ENCODE measurements at places on chromosomes 6 and 20.

- DNase-seq, result no peak
These were observed 27.2 kb upstream of the CHD6 start for GRCh38 chr20:41645372-41645771.

GRCh38 chr20:57921676-57922075 is 211.9 kb upstream of the PMEPA1 start:
- DNase-seq, result no peak

GRCh38 chr20:36399969-36400545 is 93.9 kb downstream of the DLGAP4 start:
- DNase-seq, result no peak

GRCh38 chr6:134230940-134231339 is 87.0 kb downstream of the SGK1 start:
- DNase-seq, result no peak

DNA sequence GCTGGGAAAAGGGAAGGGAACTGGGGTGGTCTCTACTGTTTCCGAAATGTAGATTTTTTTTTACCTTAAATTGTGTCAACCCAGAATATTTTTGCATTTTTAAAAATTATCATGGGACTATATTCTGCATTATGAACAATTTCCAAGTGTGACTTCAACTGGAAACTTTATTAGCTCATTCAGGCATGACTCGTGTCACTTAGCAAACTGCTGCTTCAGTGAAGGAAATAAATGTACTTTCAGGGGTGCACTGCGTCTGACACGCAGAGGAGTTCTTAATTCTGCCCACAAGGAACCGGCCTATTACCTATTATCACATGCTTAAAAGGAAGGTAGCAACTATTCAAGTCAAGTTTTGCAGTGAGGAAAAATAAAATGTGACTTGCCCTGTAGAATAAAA is 291.3 kb upstream of the PRDM1 start:
- DNase-seq, result no peak

DNA sequence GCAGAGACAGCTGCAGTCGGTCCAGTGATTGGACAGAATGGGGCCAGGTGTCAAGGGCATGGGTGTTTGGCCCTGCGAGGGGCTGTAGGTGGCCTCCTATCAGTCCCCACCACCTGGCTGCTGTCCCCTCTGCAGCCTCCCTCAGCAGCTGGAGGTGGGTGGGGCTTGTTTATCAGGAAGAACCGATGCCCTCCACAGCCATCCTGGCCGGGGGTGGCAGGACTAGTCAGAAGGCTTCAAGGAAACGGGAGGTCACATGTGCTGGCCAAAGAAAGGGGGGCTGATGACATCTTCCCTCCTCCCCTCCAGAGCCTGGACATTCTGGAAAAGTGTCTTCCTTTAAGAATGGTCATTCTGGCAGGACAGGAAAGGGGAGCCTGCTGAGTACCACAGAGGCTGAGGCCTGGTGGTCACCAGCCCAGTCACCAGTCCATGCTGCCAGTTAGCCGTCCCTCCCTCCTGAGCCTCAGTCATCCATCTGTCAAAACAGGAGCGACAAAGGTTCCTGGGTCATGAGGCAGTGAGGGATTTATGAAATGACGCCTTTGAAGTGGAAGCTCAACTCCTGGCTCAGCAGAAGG is 4.1 kb downstream of the FAM210B start:
- DNase-seq, result no peak

GRCh38 chr6:30554962-30555815 is 1.1 kb downstream of the GNL1 start:
- peak; percentile 11 for DNase-seq

- DNase-seq, result no peak
These were observed 121.9 kb downstream of the INSM1 start for GRCh38 chr20:20489648-20490341.

DNA sequence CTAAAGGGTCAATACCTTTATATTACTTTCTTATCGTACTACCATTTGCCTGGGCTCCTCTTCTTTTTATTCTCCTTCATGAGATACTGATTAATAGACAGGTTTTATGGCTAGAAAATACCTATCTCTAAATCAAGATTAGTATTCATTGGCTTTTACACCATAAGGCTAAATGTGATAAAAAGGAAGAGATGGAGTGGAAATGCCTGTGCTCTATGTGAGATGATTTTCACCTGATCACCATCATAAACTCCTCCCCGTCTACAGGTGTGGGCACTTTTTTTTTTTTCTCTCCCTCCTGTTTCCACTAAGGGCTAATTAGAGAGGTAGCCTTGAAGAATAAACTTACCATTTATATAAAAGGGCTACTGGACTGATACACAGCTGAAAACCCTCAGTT is at the start of gene GLYATL3:
Gene GLYATL3 (plus strand): TSS at position 301 of the 400 bp plus-strand sequence. CDS start 12,068 bp downstream, outside the sequence.
- no peak for DNase-seq

GRCh38 chr6:129767776-129768485 is 58.0 kb upstream of the ARHGAP18 start:
- no peak for DNase-seq

DNA sequence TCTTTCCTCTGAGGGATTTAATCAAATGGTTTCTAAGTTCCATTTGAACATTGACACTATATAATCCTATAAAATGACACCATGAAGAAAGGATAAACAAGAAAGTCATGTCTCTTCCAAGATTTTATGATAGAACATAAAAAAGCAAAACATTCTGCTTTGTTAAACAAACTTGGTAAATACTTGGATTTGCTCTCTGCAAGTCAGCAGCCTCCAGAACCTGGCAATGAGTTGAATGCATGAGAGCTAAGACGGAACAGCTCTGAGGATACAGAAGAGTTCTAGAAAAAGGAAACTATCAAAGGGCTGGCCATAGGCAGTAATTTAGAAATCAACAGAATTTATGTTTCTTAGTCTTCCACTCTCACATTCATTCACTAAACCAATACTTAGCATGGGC is 656.0 kb upstream of the ID4 start:
- no peak for DNase-seq

GRCh38 chr20:45506398-45506797 is 9.0 kb downstream of the SPINT3 start:
- DNase-seq, result no peak

DNA sequence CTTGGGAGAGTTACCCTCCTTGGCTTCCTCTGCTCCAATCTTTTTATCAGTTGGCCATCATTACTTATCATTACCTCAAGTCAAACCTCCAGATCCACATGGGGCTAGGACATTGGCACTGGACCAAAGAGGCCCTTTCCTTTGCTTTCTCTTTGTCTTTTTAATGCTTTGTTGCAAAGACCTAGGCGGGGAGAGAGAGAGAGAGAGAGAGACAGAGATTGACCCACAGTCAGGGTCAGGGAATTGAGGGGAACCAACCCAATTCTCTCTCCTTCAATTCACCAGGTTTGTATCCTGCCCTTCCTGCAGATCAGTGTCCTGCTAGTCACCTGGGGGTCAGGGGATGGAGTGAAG is 3.5 kb upstream of the VEGFA start:
- DNase-seq, result no peak

DNA sequence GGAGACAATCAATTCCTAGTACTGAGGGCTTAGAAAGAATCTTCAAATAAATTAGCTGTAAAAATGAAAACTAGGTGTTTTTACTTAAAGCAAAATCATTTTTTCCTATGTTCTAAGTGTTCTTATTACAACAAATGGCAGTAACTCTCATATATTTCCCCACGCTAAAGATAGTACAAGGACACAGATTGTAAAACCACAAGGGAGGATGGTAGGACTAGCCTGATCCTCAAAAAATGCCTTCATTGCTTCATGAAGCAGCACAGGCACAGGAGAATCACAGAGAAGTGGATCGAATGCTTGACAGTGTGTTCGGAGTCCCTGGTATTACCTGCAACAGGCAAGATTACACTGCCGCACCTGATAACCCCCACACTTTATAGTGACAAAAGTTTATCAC is 58.5 kb downstream of the SAMD3 start:
- DNase-seq, result no peak

- no peak for DNase-seq
These were observed 37.9 kb upstream of the MRGBP start for GRCh38 chr20:62758226-62758912.

DNA sequence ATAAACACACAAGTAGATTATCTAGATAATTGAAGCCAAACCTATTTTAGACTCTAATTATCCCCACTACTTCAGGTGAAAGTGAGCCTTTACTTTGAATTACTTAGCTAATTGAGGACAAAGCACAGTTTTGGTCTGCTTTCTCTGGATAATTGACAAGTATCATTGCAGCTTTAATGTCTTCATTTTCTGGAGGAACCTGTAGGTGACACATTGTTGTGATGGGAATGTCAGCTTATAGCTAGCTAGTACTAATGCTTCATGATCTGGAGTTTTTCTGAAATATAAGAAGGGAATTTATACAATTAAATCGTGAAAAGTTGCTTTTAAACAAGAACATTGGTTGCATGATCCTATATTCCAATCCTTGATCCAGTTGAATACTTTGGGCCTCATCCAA is 319.3 kb upstream of the CITED2 start:
- no peak for DNase-seq

GRCh38 chr6:30887901-30888815 is 3.8 kb downstream of the DDR1 start:
- DNase-seq, result no peak

GRCh38 chr20:64077094-64077493 is 2.2 kb downstream of the RGS19 start:
- DNase-seq, result no peak

DNA sequence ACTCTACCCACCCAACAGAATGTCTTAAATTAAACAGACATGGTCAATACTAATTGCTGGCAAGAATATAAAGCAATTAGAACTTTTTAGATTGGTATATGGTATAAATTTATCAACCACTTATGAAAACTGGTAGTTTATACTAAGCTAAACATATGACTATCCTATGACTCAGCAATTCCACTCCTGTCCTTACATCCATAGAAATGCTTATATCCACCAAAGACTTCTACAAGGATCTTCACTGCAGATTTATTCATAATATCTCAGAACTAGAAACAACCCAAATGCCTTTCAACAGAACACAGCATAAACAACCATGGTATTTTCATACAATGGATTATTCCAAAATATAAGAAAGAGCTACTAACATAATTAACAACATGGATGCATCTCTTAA is 4.6 kb downstream of the ZNF184 start:
- no peak for DNase-seq

DNA sequence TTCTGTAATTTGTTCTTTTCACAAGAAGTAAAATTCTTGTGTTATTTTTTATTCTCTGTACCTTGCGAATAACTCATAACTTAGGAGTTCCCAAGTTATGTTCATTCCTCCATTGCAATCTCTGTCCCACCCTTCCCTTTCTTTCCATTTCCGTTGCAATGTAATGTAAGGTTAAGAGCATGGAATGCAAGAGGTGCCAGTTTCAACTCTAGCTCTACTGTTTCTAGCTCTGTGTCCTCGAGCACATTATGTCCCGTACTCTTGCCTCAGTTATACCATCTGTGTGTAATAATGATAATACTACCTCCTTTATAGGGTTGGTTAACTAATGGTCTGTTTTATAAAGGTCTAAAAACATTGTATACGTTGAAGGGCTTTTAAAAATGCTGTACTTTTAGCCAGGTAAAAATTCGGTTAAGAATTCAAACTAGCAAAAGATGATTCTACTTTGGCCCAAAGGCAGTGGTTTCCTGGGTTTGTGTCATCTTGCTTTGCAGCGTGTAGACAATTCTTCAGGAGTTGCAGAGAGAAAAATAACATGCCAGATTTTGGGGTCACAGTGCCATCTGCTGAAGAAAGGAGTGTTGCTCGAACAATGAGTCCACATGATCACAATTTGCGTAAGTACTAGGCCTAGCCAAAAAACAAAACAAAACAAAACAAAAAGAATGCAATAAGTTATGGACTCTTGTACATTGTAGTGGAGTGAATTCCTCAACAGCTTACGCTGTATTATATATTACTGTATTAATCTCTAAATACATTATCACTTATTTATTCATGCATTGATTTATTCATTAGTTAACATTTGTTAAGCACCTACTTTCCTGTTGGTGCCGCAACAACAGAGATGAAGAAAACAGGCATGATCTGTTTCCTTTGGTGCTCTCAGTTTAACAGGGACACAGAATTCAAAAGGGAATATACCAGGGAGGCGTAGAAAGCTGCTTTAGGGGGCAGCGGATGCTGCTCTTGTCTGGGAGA is 10.0 kb upstream of the PFDN4 start:
- DNase-seq, result no peak

DNA sequence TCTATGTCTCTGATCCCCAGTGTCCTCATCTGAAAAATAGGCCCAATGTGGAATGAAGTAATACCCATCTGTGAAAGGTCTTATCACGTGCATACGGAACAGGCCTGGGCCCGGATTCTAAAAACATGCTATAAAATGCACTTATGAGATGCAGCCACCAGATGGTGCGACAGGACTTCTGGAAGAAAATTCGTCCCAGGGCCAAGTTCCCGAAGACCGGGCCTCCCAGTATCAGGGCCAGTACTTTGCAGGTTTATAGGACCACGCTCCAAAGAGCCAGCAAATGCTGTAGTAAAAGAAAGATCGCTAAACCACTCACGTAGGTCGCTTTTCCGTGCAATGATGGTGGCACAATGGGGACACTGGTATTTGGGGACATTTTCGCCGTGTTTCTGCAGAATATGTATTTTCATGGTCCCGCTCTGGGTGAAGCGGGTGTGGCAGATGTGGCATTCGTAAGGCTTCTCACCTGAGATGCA is 10.6 kb downstream of the CTCFL start:
- DNase-seq, result peak; percentile 37

DNA sequence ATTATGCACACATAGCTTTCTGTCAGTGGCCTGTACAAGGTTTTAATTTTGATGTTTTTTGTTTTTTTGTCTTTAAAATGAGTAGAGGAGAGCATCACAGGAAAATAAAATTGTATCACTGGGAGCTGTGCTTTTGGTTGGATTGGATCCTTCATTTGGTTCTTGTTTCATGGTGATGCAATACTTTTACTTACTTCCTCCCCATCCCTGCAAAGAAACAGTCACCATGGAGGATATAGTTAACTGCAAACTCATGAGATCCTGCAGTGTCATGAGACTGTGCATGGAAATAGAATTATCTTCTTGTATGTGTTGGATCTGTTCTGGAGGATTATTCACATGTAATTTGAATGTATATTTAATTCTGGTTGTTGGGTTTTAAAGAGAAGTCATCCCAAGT is 122.3 kb downstream of the JARID2 start:
- DNase-seq, result no peak

GRCh38 chr6:41531591-41532582 is 14.3 kb upstream of the FOXP4 start:
- DNase-seq, result peak; percentile 72

GRCh38 chr6:55281215-55281614 is 46.1 kb upstream of the GFRAL start:
- no peak for DNase-seq

Data from COR-L47 (cell line).